ENCODE measurements at places on chromosomes 5 and 9.

GRCh38 chr9:18822850-18823249, 210.2 kb downstream of the SAXO1 start:
- DNase-seq, result no peak

- DNase-seq, result no peak
These were observed 143.0 kb downstream of the GPBP1 start for GRCh38 chr5:57316798-57317327.

DNA sequence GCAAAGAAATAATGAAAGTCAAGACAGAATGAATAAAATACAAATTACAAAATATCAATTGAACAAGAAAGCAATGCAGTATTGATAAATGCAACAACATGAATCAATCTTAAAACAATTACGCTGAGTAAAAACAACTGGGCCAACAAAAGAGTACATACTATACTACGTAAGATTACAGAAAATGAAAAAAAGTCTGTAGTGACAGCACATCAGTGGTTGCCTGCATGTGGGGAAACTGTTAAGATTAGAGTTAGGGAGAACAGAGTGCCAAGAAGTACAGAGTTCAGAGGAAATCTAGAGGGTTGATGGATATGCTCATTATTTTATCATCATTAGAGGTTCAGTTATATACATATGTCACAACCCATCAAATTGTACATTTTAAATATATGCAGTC, 706.6 kb upstream of the ACO1 start:
- DNase-seq, result no peak

DNA sequence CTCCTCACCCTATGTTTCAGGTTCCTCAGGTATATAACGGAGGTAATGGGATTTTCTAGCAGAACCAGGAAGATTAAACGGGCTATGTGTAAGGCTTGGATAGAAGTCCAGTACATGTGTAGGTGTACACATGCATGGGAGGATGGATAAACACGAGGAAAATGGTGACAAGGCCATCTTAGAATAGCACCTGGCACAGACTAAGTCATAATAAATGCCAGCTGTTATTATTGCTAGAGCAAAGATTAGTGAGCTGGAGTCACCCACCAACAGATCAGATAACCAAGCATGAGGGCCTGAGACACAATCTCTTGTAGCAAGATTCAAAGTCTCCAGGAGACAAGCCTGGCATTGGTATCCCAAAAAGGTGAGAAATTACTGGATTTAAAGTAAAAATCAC, 21.1 kb downstream of the SPOCK1 start:
- no peak for DNase-seq

GRCh38 chr9:98021306-98022040, 35.1 kb upstream of the NANS start:
- DNase-seq, result no peak

- DNase-seq, result peak; percentile 32
These were observed 185.9 kb downstream of the MSX2 start for GRCh38 chr5:174910245-174910737.

DNA sequence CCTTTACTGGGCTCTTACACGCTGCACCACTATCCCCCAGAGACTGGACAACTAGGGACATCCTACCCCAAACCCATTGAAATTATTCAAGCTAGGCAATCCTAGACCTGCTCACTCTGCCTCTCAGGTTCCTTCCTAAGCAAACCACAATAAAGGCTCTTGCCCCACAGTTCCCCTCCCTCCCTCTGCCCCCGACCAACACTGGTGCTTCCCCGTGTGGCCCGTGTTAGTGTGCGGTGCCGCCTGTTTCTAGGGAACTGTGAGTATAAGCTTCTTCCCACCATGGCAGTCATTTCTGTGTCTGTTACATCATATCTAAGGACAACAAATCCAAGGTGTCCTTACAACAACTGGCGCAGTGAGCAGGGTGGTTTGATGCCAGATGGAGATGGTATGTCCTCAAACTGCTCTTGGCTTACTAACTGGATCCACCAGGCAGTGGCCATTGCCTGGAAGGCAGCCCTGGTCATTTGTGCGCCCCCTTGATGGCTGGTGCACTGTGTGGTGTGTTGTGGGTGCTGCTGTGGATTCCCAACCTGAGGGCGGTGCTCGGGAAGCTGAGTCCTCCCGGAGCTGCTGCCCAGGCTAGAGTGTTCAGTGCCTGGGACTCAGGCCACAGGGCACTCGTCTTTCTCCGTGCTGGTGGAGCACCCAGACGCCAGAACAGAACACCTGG, 8.4 kb upstream of the MXD3 start:
- no peak for DNase-seq

All from stimulated activated CD4-positive, alpha-beta T cell treated with anti-CD3 and anti-CD28 coated beads, Interleukin-4, amount 100 ng/mL, for 48 hours (primary cell).